Naive thymus-derived CD8-positive, alpha-beta T cell (primary cell): ENCODE measurements at places on chromosomes 3 and 15. TPM values are rescaled to one million over a fixed set of nuclear protein-coding genes. Genes with fewer than 3 reads are reported as not detected.

DNA sequence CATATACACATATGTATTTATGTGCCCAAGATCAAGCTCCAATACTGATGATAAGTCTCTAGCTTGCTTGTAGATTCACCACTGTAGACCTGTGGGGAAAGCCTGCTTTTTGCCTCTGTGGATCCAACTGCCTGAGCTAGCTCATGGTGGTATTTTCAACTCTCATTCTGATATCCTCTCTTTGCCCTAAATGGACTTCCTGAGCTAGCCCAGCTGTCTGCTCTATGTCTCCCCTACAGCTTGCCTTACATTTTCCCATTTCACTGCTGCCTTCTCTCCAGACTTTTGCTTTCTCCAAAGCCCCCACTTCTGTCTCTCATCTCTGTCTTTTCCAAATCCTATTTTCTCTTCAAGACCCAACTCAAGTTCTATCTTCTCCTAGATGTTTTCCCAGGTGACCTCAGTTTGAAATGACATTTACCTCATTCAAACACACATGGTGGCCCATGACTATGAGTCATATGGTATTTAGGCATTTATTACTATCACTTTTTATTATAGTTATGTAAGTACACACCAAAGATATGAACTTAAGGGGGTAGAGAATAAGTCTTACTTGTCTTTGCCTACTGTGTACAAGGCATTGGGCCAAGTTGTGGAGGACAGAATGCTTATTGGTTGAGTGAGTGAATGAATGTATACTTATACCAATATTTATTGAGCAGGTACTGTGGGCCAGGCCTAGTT is 191.7 kb downstream of the NR1D2 start:
- no peaks in the 10 kb centered on the region for H3K36me3 ChIP-seq
- H3K27me3 ChIP-seq = no peaks in the 10 kb centered on the region
- no peaks in the 10 kb centered on the region for H3K4me1 ChIP-seq
- H3K4me3 ChIP-seq = no peak overlapping the region

ITIH4 gene
- total RNA-seq = 28.8 TPM

GRCh38 chr3:126375835-126376331 is 18.7 kb upstream of the KLF15 start:
- H3K27ac ChIP-seq = no peak overlapping the region
- DNase-seq = no peak
- no peak overlapping the region for H3K4me3 ChIP-seq
- H3K27me3 ChIP-seq = peaks cover 4% of the 10 kb centered on the region
- H3K36me3 ChIP-seq = no peaks in the 10 kb centered on the region
- H3K4me1 ChIP-seq = no peaks in the 10 kb centered on the region

- no peak overlapping the region for H3K27ac ChIP-seq
- no peaks in the 10 kb centered on the region for H3K4me1 ChIP-seq
These were observed 29.5 kb downstream of the P2RY14 start for GRCh38 chr3:151248772-151249337.

ADCY5 gene
- not detected for total RNA-seq

DNA sequence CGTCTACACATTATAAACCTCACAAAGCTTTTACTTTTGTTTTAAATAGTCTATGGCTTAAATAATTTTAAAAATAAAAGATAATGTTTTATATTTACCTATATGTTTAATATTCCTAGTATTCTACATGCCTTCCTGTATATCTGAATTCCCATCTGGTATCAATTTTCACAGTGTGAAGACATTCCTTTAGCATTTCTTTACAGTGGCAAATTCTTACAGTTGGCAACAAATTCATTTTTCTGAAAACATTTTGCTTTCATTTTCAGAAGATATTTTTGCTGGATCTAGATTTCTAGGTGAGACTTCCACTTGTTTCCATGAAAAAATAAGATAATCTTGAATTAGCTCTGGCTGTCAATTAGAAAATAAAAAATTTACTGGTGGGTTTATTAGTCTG is 471.4 kb upstream of the NAALADL2 start:
- H3K27ac ChIP-seq = no peak overlapping the region
- no peaks in the 10 kb centered on the region for H3K27me3 ChIP-seq
- no peaks in the 10 kb centered on the region for H3K4me1 ChIP-seq
- H3K4me3 ChIP-seq = no peak overlapping the region

DNA sequence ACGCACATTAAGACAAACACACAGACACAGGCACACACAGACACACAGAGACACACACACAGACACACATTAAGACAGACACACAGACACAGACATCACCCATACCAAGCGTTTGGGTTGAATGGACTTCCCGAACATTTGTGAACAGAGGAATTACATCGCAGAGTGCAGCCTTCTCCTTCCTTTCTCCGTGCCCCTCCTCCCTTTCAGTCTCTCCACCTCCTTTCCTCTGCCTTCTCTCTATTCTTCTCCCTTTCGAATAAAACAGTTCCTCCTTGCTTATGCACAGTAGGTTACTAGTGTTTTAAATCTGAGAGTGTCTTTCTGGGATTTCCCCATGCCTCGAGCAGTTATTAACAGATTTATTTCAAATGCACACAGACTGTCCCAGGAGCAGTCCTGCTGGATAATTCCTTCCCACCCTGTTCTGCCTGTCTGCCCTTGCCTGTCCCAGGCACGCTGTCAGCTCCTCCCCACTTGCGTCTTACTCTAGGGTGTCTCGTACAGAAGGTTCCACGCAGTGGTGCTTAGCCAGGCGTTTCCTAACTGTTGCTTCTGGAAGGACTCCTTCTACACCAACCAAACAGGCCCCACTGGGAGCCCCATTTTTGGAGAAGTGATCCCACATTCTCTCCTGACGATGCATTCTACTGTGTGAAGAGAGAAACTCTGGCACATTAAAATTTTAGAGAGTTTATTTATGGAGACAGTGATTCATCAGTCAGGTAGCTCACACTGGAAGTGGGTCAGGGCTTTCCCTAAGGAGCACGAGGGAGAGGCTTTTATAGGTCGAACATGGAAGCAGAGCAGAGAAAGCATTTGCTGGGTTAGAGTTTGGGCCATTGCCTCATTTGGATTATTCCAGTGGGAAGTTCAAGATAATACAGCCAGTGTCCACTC is 163.8 kb downstream of the SV2B start:
- H3K4me3 ChIP-seq = no peak overlapping the region
- H3K4me1 ChIP-seq = no peaks in the 10 kb centered on the region
- H3K36me3 ChIP-seq = no peaks in the 10 kb centered on the region

FSIP1 gene
- 0.55 TPM for total RNA-seq

MESP2 gene
- not detected for total RNA-seq

GRCh38 chr3:40768536-40768935 is 243.8 kb downstream of the ZNF621 start:
- H3K36me3 ChIP-seq = no peaks in the 10 kb centered on the region
- no peak for DNase-seq
- no peak overlapping the region for H3K4me3 ChIP-seq
- peaks cover 2% of the 10 kb centered on the region for H3K4me1 ChIP-seq

TMEM108 gene
- not detected for total RNA-seq

DNA sequence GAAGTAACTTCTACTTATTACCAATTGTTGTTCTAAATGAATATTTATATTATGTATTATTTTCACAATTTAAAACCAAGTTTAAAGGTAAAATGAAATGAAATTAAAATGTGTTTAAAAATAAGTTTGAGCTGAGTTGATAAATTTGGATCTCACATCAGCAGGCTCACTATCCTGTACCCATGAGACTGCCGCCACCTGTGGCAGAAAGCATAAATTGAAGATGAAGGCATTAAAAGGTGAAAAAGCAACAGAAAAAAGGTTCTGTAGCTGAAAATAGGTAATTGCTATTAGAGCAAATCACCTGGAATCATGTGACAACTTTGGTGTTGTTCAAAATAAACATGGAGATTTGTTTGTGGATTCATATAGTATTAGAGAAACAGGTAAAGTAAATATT is 133.0 kb upstream of the CADM2 start:
- H3K27ac ChIP-seq = no peak overlapping the region
- H3K36me3 ChIP-seq = no peaks in the 10 kb centered on the region

- DNase-seq = no peak
- no peak overlapping the region for H3K27ac ChIP-seq
- peaks cover 11% of the 10 kb centered on the region for H3K36me3 ChIP-seq
- H3K4me1 ChIP-seq = no peaks in the 10 kb centered on the region
These were observed 237.0 kb downstream of the CD47 start for GRCh38 chr3:107853821-107854220.

ZBED2 gene
- total RNA-seq = 0.16 TPM

GRCh38 chr3:4078903-4079302 is 224.3 kb upstream of the SETMAR start:
- peaks cover 4% of the 10 kb centered on the region for H3K36me3 ChIP-seq
- no peak for DNase-seq
- no peaks in the 10 kb centered on the region for H3K4me1 ChIP-seq
- no peaks in the 10 kb centered on the region for H3K27me3 ChIP-seq
- H3K27ac ChIP-seq = no peak overlapping the region
- no peak overlapping the region for H3K4me3 ChIP-seq

- no peaks in the 10 kb centered on the region for H3K36me3 ChIP-seq
- no peak for DNase-seq
- peaks cover 16% of the 10 kb centered on the region for H3K27me3 ChIP-seq
- no peak overlapping the region for H3K4me3 ChIP-seq
These were observed 100.3 kb downstream of the CCNL1 start for GRCh38 chr3:157059661-157060060.

GRCh38 chr3:157819270-157820156 is 286.7 kb downstream of the SHOX2 start:
- H3K27me3 ChIP-seq = peaks cover 6% of the 10 kb centered on the region
- H3K4me3 ChIP-seq = no peak overlapping the region
- H3K36me3 ChIP-seq = no peaks in the 10 kb centered on the region
- DNase-seq = no peak

CLRN1 gene
- total RNA-seq = not detected

- no peak overlapping the region for H3K4me3 ChIP-seq
- no peak for DNase-seq
- H3K36me3 ChIP-seq = peaks cover 6% of the 10 kb centered on the region
- H3K27ac ChIP-seq = no peak overlapping the region
- peaks cover 42% of the 10 kb centered on the region for H3K4me1 ChIP-seq
These were observed 115.5 kb downstream of the SLC25A26 start for GRCh38 chr3:66336333-66336766.

DNA sequence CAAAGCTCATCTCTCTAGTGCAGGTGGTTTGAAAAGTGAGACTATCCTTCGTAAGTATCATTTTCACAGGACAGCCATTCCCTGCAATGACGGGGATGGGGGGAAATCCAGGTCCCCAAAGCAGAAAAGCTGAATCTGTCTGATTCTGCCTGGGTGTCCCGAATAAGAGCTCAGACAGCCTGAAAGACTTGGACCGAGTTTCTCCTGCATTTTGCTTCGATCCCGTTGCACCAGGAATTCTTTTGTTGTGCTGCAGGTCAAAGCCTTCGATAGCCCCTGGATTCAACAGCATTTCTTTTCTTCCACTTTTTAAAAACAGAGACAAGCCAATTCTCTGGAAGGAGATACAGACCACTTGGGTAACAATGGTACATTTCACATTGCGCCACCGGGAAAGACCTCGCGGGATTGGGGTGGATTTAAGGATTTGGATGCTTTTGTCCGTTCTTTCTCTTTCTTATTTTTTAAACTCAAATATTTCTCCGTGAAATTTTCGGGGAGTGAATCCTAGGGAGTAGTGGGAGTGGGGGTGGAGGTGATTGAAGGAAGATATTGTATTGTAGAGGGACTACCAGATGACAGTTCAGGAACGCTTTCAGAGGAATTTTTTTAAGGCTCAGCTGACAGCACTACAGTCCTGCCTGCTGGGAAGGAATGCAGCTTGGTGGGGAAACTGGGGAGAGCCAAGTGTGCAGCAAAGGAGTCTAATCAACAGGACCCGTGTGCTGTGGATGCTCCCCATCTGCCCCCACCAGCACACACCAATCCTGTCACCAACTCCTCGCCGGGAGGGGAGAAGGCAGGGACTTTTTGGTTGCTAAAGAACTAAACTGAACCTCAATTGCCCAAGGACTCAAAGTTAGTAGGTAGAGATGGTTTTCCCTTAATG is 2.6 kb downstream of the SLITRK3 start:
- H3K36me3 ChIP-seq = peaks cover 6% of the 10 kb centered on the region
- H3K27me3 ChIP-seq = peaks cover 83% of the 10 kb centered on the region
- no peak overlapping the region for H3K27ac ChIP-seq
- no peak for DNase-seq
- H3K4me3 ChIP-seq = no peak overlapping the region
- peaks cover 24% of the 10 kb centered on the region for H3K4me1 ChIP-seq

GRCh38 chr3:53773611-53774368 is 72.4 kb downstream of the CHDH start:
- no peak overlapping the region for H3K4me3 ChIP-seq
- no peaks in the 10 kb centered on the region for H3K36me3 ChIP-seq
- DNase-seq = no peak
- H3K27ac ChIP-seq = no peak overlapping the region
- peaks cover 2% of the 10 kb centered on the region for H3K27me3 ChIP-seq
- H3K4me1 ChIP-seq = no peaks in the 10 kb centered on the region

DNA sequence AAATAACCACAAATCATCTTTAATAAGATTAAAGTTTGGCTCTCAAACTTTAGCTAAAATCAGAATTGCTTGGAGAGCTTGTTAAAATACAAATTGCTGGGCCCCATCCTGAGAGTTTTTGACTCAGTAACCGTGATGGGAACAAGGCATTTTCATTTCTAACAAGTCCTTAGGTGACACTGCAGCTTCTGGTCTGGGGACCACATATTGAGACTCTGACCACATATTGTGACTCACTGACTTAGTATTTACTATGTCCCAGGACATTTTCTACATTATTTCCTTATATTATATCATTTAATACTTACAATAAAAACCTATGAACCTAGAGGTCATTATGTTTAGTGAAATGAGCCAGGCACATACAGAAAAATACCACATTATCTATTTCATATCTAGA is 164.5 kb downstream of the ZMAT3 start:
- no peaks in the 10 kb centered on the region for H3K36me3 ChIP-seq
- H3K27me3 ChIP-seq = no peaks in the 10 kb centered on the region
- no peak overlapping the region for H3K27ac ChIP-seq
- no peak for DNase-seq
- H3K4me1 ChIP-seq = no peaks in the 10 kb centered on the region

GRCh38 chr15:42914728-42915497 is 5.7 kb downstream of the TTBK2 start:
- DNase-seq = no peak
- H3K36me3 ChIP-seq = no peaks in the 10 kb centered on the region
- no peaks in the 10 kb centered on the region for H3K27me3 ChIP-seq
- H3K4me3 ChIP-seq = peak overlapping the region; percentile 19
- peaks cover 22% of the 10 kb centered on the region for H3K4me1 ChIP-seq
- no peak overlapping the region for H3K27ac ChIP-seq

ACOX2 gene
- not detected for total RNA-seq

DNA sequence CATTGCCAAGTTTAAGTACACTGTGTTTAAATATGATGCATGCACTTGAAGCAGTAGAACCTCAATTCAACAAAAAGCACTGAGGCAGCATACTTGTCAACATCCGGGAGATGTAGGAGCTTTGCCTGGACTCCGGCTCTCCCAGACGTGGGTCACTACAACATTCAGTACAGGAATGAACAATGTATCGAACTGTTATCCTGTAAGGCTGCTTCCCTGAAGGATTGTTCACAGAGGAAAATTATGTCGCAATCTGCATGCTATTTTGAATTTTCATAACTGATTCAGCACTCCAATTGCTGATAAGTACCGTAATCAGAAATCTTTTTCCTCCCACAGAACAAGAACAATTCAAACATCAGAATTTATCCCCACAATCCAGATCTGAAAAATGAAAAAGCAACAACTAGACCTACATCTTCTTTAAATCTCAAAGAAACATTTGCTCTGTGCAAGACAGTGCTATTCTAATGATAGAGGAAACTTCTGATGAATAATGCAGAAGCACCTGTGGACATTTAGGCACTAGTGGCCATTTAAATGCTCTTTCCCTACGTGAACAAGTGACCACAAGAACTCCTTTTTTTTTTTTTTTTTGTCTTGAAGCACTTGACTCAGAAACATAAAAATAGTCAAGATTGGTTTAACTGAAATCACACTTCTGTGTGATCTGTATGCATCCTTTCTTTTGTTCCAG is 113.4 kb downstream of the PLCH1 start:
- no peaks in the 10 kb centered on the region for H3K27me3 ChIP-seq
- no peaks in the 10 kb centered on the region for H3K36me3 ChIP-seq
- H3K4me3 ChIP-seq = no peak overlapping the region
- DNase-seq = no peak
